ENCODE measurements at places on chromosomes 1 and 21.

DNA sequence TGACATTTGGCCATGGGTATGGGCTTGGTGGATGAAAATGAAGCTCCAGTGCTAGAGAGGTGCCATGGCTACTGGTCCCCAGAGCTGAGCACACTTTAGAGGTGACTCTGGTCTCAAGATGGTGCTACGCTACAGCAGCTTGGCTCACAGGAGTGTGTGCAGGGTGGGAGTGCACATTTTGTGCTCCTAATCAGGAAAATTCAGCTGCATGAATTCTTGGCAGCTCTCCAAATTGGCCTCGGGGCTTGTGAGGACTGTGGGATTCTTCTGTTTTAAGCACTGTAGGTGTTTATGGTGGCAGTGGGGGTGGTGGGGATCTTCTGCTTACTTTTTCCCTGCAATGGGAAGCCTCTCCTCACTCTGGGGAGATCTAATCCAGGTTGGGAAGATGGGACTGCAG, 17.3 kb upstream of the TIPRL start:
- no peak for DNase-seq

DNA sequence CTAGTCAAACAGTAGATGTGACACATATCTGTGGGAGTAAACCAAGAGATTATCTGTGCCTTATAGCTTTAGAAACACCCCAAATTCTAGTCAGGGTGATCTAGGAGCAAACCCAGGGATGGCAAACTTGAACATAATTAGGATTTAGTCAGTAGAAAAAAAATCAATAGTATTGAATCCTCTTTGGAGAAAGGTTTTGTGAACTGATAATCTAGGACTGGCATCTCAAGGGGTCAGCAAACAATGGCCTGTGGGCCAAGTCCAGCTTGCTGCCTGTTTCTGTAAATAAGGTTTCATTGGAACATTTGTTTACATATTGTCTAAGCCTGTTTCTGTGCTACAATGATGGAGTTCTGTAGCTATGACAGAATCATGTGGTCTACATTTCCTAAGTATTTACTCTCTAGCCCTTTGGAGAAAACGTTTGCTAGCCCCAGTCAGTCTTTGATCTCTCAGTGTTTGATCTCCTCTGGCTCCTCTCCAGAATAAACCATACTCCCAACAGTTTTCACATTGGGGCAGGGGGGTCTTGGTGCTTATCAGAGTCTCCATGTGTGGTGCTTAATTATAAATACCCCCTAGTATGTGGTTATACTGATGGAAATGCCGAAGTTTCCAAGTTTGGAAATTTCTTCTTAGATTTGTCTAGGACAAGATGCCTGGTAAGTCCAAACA, 385.8 kb downstream of the NTNG1 start:
- no peak for DNase-seq

GRCh38 chr1:98077691-98078090, 156.9 kb upstream of the DPYD start:
- DNase-seq = no peak

DNA sequence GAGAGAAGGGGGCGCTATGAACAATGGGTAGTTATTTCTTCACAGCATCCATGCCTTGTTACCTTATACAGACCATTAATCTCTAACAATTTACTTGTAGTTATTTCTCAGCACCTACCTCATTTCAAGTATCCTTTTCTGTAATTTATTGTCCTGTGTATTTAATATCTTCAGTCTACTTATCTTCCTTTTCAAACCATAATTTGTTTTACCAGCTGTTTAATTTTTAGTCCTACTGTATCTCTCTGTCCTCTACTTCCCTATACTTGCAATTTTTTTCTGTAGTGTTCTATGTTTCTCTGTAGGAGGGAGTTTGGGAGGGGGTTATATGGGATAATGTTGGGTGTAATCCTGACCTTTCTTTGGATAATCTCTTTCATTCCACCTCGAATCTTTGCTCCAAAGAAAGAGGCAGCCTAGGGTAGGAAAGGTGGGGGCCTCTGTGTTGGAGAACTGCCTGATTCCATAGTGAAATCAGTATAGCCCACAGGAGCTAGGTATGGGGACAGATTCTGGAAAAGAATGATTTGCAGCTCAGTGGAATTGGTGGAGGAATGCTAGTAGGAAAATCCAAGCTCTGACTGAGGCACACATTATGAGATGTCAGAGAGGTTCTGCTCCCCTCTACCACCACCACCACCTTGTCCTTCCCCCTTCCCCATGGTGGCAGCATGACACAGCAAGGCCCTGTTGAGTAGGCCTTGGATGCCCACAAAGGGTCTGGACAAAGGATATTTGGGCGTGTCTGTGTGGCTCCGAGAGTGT, 642 bp downstream of the MLLT11 start:
- DNase-seq = no peak

DNA sequence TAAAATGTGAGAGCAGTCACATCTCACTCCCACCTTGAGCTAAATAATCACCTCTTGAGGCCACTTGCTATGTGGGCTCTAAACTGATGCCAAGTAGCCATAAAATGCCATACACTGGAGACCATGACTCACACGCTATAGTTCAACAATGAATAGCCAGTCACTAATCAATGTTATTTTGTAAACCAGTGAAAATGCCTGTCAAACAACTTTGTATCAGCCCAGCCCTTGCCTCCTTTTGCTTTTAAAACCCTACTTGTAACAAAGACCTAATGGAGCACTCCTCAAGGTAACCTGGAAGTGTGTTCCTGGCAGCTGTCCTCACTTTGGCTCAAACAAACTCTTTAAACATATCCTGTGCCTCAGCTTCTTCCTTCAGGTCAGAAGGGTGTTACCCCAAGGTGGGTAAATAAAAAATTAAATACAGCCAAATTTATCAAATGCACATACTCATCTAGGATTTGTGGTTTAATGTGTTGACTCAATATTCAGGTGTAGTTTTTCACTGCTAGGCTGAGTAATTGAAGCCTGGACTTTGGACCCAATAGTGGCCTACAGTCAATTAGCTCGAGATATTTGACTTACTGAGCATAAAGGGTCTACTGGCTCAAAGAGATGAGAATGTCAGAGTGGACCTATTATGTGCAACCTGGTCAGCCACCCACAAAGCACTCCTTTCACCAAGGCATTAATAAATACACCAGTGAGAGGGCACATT, 154.3 kb downstream of the COQ8A start:
- DNase-seq = no peak

GRCh38 chr1:6401673-6402072, 8.1 kb upstream of the ACOT7 start:
- no peak for DNase-seq

DNA sequence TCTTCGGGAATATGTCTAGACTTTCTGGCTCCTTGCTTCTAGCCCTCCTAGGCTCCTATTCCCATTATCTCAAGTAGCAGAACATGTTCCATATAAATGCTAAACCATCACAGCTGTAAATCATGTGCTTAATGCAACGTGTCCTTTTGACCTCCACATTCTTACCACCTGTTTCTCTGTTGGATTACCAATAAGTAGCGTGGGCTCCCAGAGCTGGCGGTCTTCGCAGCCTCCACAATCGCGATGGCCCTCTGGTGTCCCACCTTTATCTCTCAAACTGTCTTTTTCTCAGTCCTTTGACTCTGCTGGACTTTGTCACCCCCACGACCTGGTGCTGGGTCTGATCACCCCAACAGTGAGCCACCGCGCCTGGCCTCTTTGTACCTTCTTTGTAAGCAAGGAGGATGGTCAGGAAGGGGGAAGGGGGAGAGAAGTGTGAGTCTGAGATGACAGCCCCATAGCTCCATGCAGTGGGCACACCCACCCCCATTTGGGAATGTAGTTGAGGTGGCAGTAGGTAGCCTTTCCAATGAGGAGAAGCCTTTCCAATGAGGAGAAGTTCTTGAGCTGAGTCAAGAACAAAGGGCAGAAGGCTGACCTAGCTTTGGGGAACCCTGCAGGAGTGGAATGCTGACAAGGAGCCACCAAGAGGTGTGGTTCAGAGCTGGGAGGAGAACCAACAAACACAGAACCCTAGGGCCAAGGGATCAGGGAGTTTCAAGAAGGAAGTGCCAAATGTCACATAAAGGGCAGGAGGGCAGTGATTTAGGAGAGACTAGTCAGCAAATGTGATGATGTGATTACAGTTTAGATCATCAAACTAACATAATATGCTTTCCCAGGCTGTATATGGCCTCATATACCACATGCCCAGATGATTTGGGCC, 14.2 kb downstream of the TRAF5 start:
- DNase-seq = no peak

- no peak for DNase-seq
Measured at GRCh38 chr1:150146849-150147542, 2.7 kb upstream of the PLEKHO1 start.

DNA sequence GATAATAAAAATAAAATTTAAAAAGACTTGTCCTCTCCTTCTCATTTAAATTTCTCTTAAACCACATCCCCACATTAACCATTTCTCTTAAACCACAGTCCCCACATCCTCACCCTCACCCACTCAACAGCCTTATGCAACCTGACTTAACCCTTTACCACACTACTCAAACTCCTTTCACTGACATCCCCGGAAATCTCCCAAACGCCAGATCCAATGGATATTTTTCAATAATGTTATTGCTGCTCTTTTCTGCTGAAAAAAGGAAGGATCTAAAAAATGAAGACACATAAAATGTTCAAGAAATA, 54.2 kb upstream of the EEIG2 start:
- no peak for DNase-seq

DNA sequence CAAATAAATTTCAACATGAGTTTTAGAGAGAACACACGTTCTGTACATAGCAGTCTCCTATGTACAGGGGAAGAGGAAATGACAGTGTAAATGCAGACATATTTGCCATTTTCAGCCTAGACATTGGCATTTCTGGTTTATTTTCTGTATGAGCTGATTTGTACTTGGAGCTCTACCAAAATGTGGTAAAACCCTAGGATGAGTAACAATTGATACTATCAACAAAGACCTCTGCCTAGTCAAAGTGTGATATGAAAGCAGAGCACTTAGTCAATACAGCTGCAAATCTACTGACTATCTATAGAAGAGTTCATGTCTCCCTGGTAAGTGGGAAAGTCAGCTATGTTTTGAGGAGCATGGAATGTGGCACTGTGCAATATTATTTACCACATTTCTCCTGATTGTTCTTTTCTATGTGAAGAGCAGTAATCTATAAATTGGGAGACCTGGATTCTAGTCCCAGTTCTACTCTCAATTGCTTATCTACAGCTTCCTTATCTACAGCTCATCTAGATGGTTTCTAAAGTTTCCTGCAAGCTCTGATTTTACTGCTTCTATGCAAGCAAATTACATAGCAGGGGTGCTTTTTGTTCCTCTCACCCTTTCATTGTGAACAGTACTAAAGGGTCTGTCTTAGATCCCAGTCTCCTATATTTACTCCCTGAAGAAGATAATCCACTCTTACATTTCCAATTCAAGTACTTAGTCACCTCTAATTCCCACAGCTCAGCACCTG, 334.2 kb downstream of the NTNG1 start:
- DNase-seq = no peak

- no peak for DNase-seq
Measured at GRCh38 chr1:246781212-246781611, 57.0 kb downstream of the SCCPDH start.

DNA sequence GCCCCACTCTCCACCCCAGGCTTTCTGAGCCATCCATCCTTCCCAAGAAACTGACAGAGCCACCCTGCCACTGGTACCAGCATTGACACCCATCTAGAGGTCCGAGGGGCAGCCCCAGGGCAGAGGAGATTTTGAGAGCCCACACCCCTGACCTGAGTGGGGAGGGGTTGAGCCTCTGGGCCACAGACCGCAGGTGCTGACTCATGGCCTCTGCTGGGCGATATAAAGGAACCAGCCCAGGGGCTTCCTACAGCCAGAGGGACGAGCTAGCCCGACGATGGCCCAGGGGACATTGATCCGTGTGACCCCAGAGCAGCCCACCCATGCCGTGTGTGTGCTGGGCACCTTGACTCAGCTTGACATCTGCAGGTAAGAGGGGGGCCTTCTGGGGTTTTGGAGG, at the start of gene PADI4:
Gene PADI4 (plus strand): TSS at position 252 of the 400 bp plus-strand sequence. CDS start 26 bp downstream, at position 278.
- no peak for DNase-seq

GRCh38 chr21:46080171-46081021, 17.5 kb upstream of the COL6A2 start:
- DNase-seq = no peak

DNA sequence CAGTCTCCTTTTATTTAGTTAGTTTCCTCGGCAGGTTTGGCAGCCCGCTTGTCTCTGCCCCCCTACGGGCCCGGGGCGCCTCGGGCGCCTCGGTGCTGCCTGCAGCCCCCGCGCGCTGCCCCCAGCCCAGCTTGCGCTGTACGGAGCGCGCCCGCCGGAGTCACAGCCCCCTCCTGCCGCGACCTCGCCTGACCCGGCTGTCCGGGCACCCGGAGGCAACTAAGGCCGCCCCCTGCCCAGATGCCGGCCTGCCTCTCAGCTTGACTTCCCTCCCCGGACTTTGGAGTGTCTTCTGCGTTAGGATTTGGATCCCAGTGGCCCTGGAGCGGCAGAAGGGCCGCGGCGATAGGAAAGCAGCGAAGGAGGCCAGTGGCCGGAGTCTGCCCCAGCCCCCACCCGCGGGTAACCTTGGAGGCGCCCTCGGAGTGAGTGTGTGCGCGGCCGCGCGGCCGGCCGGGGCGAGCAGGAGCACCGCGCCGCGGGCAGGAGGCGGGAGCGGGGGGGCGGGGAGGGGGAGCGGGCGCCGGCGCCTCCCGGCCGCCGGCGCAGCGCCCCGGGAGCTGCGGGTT, 7.6 kb downstream of the CDKN2C start:
- DNase-seq = peak; percentile 44

DNA sequence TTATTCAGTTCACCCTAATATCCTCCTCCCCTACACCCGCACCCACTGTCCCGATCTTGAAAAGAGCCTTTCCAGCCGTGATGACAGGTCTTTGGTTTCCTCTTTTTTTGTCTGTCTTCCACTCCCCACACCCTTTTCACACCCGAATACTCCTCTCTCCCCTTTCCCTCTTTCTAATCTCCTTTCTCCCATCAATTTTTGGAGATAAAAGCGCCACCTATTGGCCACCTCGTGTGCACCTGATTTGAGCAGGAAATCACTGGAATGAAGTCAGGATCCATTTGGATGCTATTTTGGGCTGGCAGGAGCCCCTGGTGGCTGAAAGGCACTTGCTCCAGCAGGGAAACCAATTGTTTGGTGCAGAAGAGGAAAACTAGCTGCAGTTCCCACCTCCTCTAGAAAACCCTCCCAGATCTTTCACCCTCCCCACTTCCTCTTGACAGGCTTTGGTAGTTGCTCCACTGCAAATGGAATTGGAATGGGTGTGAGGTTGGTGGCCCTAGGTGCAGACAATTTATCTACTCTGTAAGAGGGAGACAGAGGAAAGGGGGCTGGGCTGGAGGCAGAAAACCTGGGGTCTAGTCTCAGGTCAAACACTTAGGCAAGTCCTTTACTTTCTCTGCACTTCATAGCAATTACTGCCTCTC, 8.4 kb downstream of the FOXE3 start:
- DNase-seq = peak; percentile 73

DNA sequence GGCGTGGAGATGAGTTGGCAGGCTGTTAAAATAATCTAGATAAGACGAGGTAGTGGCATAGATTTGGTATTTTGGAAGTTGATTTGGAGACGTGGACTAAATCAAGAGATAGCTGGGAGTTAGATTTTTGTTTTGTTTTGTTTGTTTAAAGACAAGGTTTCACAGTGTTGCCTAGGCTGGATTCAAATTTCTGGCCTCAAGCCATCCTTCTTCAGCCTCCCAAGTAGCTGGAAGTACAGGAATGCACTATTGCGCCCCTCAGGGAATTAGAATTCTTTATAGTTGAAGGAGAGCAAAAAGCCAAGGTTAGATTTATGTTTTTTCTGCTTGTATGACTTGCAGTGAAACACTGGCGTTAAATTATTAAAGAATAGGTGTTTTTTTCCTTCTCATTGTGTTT, 22.3 kb upstream of the SNRPE start:
- DNase-seq = no peak

- DNase-seq = no peak
Measured at GRCh38 chr1:244854865-244855578, 9.3 kb downstream of the HNRNPU start.
